ENCODE measurements at places on chromosomes 5 and 9. TPM values are rescaled to one million over a fixed set of nuclear protein-coding genes. Genes with fewer than 3 reads are reported as not detected.

RAB3C gene
- 1.1 TPM for total RNA-seq

DNA sequence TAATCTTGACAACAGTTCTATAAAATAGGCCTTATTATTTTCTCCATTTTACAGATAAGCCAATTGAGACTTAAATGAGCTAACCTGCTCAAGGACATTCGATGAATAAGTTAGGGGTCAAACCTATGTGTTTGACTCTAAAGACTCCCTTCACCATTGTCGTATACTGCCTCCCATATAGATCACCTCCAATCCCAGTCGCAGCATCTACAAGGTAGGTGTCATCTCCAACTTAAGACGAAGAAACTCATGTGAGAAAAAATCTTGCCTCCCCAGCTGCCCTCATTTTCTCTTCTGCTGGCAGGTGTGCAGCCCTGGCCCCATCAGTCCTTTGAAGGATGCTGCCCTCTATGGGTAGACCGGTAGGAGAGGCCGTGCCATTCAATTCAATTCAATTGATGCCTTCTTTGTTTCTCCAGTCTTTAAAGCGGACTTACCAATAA lies 75.2 kb upstream of the SMARCA2 start:
- no peaks in the 10 kb centered on the region for H3K27me3 ChIP-seq
- no peak overlapping the region for H3K4me3 ChIP-seq
- H3K4me1 ChIP-seq, result no peaks in the 10 kb centered on the region

GRCh38 chr5:122149321-122150090 lies 20.2 kb downstream of the ZNF474 start:
- H3K36me3 ChIP-seq, result no peaks in the 10 kb centered on the region
- H3K4me1 ChIP-seq, result no peaks in the 10 kb centered on the region
- no peak overlapping the region for H3K27ac ChIP-seq
- no peak for DNase-seq
- no peaks in the 10 kb centered on the region for H3K27me3 ChIP-seq

GAS1 gene
- total RNA-seq, result 21.2 TPM

DNA sequence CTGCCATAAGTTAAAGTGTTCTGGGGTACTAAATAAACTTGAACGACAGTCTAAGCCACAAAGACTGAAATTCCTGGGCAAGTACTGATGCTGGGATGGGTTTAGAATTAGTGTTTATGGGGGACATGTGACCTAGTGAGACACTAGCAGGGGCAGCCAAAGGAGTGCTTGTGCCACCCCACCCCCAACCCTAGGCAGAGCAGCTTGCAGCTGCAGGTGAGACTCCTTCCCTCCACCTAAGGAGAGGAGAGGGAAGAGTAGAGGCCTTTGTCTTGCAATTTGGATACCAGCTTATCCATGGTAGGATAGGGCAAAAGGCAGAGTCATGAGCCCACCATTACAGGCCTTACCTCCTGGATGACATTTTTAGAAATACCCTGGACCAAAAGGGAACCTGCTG lies 28.7 kb upstream of the PDE4D start:
- no peak for DNase-seq
- H3K27me3 ChIP-seq, result no peaks in the 10 kb centered on the region
- H3K36me3 ChIP-seq, result no peaks in the 10 kb centered on the region
- no peak overlapping the region for H3K27ac ChIP-seq

TSSK1B gene
- total RNA-seq, result 0.28 TPM
